ENCODE measurements at places on chromosomes 13 and 19.

- no peak for DNase-seq
Observed at GRCh38 chr13:69306766-69307165, 800.9 kb upstream of the ATXN8OS start.

DNA sequence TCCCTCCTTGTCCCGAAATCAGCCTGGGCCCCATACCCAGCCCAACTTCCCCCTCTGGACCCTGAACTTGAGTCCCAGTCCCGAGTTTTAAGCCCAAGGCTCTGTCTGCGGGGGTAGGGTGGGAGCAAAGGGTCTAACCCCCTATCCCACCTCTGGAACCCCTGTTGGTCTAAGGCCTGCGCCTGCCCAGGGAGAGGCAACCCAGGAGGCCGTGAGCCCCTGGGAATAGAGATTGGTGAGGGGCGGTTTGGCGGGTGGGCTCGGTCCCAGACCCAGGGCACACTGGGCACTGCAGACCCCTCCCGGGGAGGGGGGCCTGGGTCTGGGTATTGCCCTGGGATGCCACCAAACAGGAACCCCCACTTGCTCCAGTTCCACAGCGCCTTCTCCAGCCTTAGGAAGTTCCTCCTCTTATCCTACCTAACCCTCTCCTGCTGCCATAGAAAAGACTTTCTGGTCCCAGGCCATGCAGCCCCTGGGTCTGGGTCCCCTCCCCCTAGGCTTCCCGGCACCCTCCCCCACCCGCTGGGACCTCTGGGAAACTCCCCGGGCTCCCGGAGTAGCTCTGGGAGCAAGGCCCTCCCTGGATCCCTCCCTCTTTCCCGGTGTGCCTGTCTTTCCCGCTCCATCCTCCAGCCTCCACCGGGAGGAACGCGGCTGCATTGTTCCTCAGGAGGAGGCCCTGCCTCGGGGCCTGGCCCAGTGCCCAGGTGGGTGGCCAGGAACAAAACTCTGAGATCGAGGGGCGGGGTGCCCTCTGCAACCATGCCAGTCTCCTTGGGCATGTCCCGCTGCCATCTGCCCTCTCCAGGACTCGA, 33.6 kb upstream of the NANOS3 start:
- DNase-seq: no peak

GRCh38 chr13:44068737-44069136, 189.0 kb downstream of the LACC1 start:
- DNase-seq: no peak

DNA sequence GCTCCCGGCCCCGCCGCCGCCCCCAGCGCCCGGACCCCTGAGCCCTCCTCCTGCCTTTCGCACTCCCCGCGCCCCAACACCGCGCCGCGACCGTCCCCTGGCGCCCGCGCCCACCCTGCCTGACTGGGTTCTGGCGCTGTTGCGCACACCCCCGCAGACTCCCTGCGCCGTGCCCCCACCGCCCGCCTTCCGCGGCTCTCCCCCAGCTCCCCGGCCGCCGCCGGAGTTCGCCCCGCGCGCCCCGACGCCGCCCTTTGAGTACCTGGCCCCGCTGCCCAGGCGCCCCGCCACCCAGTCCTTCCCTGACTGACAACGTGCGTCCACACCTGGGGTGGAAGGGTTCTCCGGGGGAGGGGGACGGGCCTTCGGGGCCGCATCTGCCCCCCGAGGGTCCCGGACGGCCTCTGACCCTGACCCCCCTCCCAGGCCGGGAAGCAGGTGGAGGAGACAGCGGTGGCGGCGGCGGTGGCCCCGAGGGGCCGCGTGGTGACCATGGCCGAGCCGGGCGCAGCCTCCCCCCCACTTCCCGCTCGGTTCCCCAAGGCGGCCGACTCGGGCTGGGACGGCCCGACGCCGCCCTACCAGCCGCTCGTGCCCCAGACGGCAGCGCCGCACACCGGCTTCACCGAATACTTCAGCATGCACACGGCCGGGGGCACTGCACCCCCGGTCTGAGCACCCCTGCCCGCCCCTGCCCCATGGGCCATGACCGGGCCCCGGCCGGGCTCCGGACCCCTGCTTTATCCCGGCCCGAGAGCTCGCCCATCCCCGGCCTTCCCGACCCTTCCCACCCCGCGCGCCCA, 1.4 kb upstream of the MEGF8 start:
- no peak for DNase-seq

DNA sequence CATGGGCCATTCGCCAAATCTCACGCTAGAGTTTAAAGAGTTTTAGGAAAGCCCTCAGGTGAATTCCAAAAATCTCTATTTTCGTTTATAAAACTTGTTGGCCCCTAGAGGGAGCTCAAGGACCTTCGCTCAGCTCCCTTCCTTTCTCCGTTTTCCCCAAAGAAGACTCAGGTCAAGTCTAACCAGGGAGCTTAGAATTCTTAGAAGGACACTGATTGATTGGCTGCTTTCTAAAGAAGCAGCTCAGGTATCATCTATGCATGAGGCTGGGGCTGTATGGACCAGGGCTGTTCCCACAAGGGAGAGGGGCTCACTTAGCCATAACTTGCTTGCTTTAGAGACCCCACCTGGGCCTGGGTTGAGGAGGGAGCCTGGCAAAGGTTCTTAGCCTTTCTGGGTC, 20.5 kb downstream of the DZIP1 start:
- DNase-seq: no peak

DNA sequence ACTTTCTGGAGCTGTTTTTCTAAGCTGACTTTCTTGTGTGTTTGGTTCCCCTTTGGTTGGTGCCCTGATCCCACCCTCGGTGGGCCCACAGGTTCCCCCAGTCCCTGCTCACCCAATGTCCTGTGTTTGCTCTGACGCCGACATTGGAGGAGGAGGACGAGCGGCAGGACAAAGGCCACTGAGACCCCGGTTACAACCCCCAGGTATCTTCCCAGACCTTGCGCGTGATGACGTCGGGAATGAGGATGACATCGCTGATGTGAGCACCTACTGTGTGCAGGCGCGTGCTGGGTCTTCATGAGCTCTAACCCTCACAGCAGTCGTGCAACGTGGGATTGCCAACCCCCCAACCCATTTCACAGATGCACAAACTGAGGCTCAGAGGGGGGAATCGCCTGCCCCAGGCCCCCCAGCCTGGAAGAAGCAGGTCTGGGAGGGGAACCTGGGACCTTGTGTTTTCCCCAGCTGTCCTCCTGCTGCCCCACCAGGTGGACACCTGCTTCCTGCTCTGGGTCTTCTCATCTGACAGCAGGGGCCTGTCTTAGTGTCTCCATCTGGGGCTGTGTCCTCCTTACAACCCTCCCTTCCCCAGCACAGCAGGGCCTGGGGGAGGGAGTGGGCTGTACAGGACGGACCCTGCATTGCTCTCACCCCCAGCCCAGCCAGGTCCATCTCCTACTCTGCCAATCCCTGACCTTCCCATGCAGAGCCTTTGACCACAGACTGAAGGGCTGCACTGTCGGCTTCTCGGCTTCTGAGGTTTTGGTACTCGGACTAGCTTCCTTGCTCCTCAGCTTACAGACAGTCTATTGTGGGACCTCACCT, 4.7 kb upstream of the LILRA6 start:
- no peak for DNase-seq

GRCh38 chr13:43265028-43265427, 241.6 kb downstream of the DNAJC15 start:
- no peak for DNase-seq

- DNase-seq: no peak
Observed at GRCh38 chr13:23889615-23890607, 711 bp upstream of the MIPEP start.

DNA sequence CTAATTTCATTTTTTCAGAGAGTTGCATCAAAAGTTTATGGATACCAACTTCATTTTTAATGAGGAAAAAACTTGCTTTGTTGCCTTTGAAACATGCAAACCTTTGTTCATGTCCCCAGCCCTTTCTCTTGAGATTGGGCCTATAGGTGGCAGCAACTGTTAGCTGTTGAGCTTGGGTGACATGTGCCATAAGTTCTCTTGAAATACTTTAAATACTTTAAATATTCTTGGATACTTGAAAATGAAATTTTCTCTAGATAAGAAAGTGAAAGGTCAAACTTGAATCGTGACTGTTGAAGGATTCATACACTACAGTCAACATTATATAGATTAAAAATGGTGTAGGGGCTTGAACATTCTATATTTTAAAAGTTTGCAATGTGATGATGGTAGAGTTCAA, 294.9 kb downstream of the NDFIP2 start:
- DNase-seq: no peak

GRCh38 chr13:85825454-85825853, 26.2 kb upstream of the SLITRK6 start:
- DNase-seq: no peak

GRCh38 chr13:109226631-109227030, 559.8 kb downstream of the IRS2 start:
- no peak for DNase-seq

- DNase-seq: no peak
Observed at GRCh38 chr13:32845952-32846950, 170.0 kb upstream of the KL start.
